ENCODE measurements at places on chromosomes 1 and 21.

DNA sequence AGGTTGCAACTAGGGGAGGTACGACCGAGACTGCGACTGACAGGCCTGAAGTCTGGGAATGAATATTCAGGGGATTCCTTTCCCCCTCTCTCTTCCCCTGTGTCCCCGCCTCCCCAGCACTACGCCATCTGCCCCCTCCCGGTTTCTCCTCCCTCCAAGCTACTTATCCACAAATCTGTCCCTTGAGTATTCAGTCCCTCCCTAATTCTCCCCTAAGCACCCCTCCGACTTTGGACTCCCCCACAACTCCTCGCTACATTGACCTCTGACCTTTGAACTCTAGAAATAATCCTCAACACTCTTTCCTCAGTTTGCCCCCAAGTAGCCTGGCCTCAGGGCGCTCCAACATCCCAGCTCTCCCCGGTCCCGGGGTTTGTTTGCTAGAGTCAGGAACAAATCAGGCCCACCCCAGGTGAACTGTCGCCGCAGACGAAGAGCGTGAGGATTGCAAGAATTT lies 393 bp downstream of the LYSMD1 start:
- no peak for DNase-seq

- DNase-seq: no peak
Observed at GRCh38 chr1:198465201-198466144, 75.0 kb downstream of the ATP6V1G3 start.

GRCh38 chr1:27519331-27520258 lies 29.6 kb upstream of the WASF2 start:
- DNase-seq: no peak

DNA sequence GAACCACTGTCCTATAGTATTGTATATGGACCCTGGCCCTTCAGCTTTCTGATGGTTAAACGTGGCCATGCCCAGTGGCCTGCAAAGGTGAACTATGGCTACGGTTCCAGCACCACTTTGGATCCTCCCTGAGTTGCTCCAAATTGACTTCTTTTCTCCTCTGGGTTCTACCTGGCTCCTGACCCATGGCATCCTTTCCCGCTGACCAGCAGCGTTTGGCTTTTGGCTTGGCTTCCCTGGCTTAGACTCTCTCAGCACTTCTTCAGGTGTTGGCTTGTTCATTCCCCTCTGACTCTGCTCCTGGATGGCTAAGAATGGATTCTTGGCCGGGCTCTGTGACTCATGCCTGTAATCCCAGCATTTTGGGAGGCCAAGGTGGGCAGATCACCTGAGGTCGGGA lies 152.9 kb downstream of the CNIH3 start:
- DNase-seq: no peak

DNA sequence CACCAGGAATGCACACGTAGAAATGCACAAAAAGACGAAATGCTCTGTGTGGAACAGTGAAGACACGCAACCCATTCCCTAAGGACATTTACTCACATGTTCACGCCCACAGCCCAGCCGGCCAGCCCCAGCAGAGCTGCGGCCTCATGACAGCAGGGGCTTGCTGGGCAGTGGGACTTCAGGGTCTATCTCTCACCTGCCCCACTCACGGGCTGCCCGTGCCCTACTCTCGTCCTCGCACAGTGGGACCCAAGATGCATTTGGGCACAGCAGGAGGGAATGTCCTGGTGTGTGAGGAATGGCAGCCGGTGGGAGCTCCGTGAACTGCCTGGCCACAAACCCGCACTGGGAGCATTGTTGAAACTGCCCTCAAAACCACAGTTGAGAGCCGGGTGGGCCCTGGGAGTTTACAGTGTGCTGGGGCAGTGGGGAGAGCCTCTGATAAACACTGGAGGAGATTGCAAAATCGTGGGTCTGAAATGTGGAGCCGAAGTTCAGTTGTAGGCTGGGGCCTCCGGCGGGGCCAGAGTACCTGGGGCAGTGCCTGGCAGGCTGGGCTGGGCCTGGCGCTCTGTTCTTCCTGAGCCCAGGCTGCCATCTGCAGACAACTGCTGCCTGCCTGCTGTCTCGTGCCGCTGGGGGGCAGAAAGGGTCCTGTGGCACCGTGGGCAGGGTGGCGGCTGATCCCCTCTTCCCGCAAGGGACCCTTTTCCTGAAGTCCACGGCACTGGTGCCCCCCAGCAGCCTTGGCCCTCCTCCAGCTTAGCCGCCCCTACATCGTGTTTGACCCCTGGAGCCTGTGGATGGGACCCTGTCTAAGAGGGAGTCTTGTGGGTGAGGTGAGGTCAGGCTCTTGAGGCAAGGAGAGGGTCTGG lies 20.7 kb upstream of the POFUT2 start:
- DNase-seq: no peak

GRCh38 chr1:198936371-198937083 lies 297.7 kb downstream of the PTPRC start:
- DNase-seq: no peak

- DNase-seq: no peak
Observed at GRCh38 chr1:53331446-53332185, 3.7 kb upstream of the LRP8 start.

- no peak for DNase-seq
Observed at GRCh38 chr21:36236052-36236730, 79.6 kb downstream of the DOP1B start.

- DNase-seq: peak; percentile 11
Observed at GRCh38 chr1:17569200-17570139, 30.0 kb downstream of the ARHGEF10L start.
